ENCODE measurements at places on chromosomes 4 and X.
A peak's percentile ranks its signal among the peaks of the same experiment; 100 is the strongest.

DNA sequence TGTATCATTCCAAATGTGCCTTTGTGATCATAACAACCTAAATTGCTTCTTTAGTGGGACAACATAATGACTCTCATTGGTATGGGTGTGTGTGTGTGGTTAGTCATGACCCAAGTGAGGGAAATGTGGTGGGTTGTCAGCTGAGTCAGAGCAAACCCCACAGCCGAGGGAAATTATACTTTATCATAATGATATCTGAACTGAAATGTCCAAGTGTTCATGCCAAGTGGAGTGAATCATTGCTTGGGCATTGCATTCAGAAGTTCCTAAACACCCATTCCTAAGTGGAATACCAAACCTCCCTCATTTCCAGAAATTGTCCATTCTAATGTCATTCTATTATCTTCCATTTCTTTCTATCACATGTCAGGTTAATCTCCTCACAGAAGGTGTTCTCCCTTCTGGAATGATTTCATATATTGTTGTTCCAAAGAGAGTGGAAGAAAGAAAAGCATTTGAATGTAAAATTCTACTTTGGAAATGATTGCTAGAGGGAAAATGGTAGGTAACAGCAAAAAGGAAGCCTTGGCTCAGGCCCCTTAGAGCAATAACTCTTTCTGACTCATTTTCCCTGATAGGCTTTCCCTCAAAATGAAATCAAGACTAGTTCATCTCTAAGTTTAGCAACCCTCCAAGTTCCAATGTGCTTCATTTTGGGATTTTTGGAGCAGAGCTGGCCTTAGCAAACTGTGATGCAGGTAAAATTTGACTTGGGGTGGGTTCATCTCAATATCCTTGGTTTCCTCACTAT lies 230.7 kb upstream of the KCNIP4 start:
- no peak for DNase-seq

GRCh38 chr4:3331511-3332394 lies 38.9 kb downstream of the RGS12 start:
- DNase-seq: no peak

- peak; percentile 4 for DNase-seq
These were observed 855 bp downstream of the GPRASP2 start for GRCh38 chrX:102712981-102713625.

DNA sequence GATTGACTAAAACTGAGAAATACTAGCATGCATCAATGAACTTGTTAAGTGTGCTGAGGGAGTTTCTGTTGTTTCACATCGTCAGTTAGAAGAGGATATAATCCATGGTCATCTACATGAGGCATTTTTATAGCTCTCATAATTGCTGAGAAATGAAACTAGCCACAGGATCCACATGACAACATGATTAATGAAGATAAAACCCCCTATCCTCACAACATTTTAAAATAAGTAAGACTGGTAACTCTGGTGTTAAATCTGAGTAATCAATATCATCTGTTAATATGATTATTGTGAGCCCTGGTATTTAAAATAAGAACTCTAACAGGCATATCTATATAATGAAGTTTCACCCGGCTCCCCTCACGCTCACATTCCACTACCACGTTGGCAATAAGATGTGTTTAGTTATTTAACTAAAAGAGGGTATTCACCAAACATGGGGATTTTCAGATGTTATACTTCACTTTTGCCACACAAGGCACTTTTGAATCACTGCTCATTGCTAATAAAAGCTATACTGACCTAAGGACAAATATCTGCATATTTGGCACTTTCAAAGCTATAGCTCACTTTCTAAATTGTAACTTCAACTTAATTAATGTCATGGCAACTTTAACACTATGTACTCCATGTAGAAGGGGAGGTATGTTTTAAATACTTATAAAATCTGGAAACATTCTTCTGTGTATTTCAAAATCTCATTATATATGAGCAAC lies 6.7 kb downstream of the UNC5C start:
- no peak for DNase-seq

GRCh38 chr4:92305148-92305877 lies 1.5 kb downstream of the GRID2 start:
- no peak for DNase-seq

GRCh38 chrX:149286940-149287349 lies 218.2 kb downstream of the IDS start:
- peak; percentile 27 for DNase-seq

DNA sequence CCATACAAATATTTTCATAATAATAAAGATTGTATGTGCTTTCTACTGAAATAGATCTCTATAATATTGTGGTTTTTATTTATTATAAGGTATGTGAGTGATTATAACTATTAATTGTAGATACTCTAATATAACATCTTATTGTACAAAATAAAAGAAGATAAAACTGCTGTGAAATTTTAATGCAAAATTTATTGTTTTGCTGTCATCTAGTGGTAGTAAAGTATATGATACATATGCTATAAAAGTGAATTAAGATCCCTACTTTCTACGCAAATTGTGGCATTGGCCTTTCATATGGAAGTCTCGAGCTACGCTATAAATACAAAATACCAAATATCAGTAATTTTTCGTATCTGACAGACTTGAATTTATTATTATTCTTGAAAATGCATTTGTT lies 19.3 kb downstream of the YIPF7 start:
- no peak for DNase-seq

DNA sequence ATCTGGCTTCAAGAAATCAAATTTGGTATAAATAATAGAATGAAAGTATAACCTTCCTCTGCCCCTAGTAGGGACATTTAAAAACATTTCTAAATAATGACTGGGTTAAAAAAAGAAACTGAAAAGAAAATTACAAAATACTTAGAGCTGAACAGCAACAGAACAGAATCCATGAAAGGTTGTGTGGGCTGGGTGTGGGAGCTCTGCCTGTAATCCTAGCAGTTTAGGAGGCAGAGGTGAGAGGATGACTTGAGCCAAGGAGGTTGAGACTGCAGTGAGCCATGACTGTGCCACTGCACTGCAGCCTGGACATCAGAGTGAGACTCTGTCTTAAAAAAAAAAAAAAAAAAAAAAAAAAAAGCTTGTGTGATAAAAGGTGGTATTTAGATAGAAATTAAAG lies 12.3 kb upstream of the ZFX start:
- DNase-seq: no peak

- no peak for DNase-seq
These were observed 358.6 kb upstream of the NOCT start for GRCh38 chr4:138656990-138657389.

Measured in inflammatory macrophage treated with lipopolysaccharide for 1 hour (primary cell).